Breast epithelium (tissue), 4 donors: ENCODE measurements at places on chromosomes 2 and 18.

GRCh38 chr2:127365211-127365643, 22.5 kb downstream of the MAP3K2 start:
- DNase-seq: no peak

DNA sequence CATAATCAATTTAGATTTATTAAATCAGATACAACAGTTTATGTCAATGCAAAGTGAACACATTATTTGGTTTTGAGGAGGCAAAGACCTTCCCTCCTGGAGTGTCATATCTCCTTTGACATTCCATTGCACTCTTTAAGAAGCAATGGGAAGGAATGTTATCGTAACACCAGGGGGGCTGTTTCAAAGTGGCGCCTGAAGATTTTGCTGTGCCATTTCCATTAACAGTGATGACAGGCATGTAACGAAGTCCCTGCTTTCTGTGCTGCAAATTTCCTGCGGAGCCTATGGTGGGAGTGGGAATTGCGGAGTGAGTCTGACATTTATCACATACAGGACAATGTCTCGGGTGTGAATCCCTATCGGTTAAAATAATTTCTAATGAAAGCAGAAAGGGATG, 499.6 kb upstream of the RAB6C start:
- DNase-seq: no peak

DNA sequence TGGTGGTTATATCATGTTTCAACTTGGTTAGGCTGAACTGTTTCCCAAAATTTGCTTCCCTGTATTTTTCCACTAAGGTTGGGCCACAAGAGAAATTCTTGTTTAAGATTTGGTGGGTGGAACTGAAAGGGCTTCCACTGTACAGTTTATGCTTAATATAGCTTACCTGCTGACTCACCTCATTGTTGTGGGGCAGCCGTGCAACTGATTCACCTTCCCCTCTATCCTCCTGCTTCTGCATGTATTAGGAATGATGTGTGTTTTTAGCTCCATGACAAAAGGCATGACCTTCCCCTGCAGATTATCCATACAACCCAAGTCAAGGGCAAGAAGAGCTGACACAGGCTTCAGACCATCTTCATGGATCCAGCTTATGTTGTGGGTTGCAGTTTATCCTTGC, 98.4 kb upstream of the GULP1 start:
- DNase-seq: no peak

GRCh38 chr2:240135706-240136012, 446 bp downstream of the COPS9 start:
- DNase-seq: no peak

- no peak for DNase-seq
Measured at GRCh38 chr2:233260661-233261060, 9.2 kb downstream of the ATG16L1 start.
